Activated naive CD8-positive, alpha-beta T cell treated with anti-CD3 and anti-CD28 coated beads for 36 hours (primary cell): ENCODE measurements at places on chromosomes 3 and 15.

GRCh38 chr15:64051407-64052259 lies 5.3 kb upstream of the DAPK2 start:
- no peak for DNase-seq

DNA sequence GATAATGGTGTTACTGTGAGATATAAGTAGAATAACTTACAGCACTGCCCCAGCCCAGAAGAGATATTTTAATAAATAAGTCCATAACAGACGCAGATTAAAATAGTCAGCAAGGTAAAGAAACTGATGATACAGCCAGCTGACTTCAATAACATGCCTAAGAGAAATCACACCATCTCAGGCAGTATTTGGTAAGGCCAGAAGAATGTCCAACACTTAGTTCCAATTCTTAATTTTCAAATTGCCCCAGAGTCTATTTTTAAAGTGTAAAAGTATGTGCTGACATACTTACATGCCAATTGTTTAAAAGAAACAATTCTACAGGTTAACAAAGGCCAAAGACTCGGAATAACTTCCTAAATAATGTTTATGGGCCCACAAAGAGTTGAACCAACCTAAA lies 1.6 kb downstream of the GNB4 start:
- no peak for DNase-seq

GRCh38 chr3:29152379-29152778 lies 128.5 kb upstream of the RBMS3 start:
- DNase-seq, result no peak

DNA sequence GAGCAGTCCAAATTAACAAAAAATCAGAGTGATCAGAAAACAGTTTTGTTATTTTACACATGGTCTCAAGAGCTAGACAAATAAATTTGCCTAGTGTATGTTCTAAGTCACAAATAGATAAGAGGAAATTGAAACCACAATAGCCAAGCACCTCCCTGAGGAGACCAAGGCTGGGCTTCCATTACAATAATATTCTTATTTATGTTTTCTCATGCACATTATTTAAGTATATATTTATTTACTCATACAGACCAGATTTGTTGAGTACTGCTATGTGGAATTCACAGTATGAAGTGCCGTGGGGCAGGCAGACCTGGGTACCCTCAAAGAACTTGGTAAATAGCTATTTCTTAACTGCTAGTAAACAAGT lies 242.3 kb upstream of the ICE2 start:
- DNase-seq, result no peak

- DNase-seq, result peak; percentile 71
Observed at GRCh38 chr3:194395778-194396538, 3.1 kb downstream of the GP5 start.

GRCh38 chr3:114035896-114036295 lies 20.4 kb downstream of the CCDC191 start:
- DNase-seq, result no peak

DNA sequence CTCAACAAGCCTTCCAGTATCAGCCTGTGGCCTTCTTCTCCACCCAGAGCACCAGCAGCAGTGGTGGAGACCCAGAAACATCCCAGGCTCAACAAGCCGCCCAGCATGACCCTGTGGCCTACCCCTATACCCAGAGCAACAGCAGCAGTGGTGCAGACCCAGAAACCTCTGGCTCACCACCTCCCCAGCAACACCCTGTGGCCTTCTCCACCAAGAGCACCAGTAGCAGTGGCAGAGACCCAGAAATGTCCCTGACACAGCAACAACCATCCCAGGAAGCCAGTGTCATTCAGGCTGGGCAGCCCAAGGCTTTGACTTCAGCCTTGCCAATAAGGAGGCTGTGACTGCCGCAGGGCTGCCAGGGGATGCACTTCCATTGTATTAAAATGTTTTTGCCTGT lies 16.3 kb upstream of the EMC3 start:
- DNase-seq, result no peak

- no peak for DNase-seq
Observed at GRCh38 chr3:24060055-24060454, 115.0 kb downstream of the NR1D2 start.

DNA sequence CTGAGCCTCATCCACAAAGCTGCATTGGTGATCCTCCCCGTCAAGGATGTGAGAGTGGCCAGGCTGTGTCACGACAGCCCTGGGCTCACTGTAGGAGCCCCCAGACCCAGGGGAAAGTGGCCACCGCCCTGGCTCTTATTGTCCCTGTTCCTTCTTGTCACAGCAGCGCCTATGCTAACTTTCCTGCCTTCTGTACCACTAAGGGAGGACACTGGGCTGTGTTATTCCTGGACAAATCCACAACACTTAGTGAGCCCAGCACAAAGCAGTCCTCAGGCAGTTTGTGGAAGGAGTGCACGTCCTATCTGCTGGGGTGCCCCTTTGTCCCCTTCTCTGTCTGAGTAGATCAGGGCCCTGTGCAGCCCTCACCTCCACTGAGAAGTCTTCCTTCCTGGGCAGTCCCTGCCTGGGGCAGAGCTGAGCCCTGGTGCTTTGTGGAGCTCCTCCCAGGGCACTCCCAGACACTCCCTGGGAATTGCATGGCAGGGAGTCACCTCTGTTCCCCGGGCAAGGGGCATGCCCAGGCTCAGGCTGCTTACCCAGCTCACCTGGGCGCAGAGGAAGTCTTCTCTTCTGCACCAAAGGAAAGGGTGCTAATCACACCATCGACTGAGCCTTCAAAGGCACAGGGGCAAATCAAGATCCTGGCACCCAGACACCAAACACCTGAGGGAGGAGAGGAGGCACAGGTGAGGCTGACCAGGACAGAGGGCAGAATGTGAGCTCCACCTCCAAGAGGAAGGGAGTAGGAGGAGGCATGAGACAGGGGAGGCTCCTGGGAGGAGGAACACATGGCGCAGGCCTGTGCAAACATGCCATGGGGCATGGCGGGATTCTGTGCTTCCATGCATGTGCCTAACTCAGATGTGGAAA lies 138.7 kb downstream of the KLF13 start:
- DNase-seq, result no peak

DNA sequence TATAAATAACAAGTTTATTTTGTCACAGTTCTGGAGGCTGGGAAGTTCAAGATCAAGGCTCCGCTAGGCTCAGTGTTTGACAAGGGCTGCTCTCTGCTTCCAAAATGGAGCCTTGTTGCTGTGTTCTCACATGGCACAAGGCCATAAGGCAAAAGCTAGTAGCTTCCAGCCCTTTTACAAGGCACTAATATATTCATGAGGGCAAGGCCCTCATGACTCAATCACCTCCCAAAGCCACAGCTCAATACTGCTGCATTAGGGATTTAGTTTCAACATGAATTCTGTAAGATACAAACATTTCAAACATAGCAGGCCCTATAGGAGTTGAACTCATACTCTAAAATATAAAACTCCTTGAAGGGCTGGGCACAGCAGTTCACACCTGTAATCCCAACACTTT lies 30.2 kb downstream of the ZBTB11 start:
- no peak for DNase-seq

DNA sequence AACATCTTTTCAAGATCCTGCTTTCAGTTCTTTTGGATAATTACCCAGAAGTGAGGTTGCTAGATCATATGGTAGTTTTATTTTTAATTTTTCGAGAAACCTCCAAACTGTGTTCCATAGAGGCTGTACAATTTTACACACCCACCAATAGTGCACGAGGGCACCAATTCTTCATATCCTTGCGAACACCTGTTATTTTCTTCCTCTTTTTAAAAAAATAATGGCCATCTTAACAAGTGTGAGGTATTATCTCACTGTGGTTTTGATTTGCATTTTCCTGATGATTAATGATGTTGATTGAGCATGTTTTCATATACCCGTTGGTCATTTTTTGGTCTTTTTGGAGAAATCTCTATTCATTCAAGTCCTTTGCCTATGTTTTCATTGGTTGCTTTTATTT lies 17.6 kb upstream of the CEP152 start:
- DNase-seq, result no peak

- DNase-seq, result no peak
Observed at GRCh38 chr3:176208915-176209314, 988.4 kb downstream of the TBL1XR1 start.

- DNase-seq, result no peak
Observed at GRCh38 chr15:81758818-81759284, 287.0 kb downstream of the MEX3B start.

GRCh38 chr15:62165793-62166375 lies 799 bp upstream of the C2CD4B start:
- DNase-seq, result no peak

- no peak for DNase-seq
Observed at GRCh38 chr3:172914854-172915253, 164.3 kb downstream of the ECT2 start.

DNA sequence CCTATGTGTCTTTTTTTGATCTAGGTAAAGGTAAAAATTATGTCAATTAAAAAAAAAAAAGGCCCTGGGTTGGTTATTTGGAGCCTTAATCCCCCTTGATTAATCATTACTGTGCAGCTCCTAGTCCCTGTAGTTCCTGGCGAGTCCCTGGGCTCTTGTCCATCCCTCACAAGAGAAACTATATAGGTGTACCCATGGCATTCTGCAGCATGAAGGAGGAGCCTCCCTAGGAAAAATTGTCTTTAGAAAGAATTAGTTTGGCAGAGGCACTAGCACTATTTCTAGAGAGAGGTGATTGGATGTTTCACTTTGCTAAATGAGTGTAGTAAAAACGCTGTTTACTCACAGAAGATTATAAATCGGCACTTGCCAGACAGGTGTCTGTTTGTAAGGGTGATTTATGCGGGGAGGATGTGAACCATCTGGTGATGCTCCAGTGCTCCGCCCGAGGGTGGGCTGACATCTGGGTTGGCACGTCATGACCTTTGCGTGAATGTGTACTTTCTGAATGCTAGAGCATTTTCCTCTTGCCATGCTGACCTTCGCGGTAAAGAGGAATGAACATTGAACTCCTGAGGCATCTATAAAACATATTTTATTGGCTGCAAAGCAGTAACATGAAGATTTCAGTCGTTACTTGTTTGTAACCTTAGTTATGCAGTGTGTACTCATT lies 12.6 kb downstream of the PLCL2 start:
- DNase-seq, result peak; percentile 66

DNA sequence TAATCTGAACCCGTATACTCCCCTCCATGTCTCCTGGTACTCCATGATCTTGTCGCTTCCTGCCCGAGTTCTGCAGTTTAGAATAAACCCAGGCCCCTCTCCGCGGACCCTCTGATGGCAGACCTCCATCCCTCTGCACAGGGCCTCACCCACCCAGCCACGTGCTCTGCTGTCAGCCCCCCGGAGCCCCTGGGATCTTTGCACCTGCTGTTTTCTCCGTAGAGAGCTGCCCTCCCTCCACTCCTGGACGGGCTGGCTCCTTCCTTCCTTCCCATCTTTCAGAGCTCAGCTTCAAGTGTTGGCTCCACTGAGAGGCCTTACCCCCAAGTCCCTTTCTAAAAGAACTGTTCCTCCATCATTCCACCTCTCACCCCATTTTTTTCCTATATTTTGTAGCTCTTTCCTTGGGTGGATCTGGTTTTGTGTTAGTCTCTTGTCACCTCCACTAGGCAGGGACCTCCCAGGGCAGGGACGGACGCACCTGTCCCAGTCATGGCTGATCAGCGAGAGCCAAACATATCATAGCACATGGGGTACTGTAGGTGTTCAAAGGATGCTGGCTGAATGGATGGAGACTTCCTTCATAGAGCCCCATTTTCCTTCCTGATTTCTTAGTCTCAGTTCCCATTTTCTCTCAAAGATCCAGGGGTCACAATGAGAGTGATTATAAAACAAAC lies 106.6 kb downstream of the VGLL4 start:
- no peak for DNase-seq

DNA sequence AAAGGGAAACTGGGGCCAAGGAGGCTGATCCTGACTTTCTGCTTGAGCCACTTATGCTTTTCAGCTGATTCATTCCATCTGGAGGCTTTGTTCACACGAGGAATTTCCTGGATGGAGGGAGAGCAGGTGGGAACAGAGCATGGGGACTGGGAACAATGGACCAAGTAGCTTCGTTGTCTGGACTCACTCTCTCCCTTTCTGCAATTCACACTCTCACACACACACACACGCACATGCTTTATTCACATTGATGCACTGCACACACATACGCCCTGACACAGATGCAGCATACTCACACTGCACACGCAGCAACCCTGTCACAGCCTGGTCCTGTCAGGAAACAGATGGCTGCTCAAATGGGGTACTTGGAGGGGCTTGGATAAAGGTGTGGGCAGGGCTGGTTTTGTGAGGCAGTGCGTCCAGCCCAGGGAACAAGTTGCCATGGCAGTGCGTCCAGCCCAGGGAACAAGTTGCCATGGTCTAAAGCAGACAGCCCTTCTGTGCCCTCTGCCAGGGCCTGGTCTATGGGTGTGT lies 19.8 kb upstream of the CHCHD6 start:
- DNase-seq, result no peak

DNA sequence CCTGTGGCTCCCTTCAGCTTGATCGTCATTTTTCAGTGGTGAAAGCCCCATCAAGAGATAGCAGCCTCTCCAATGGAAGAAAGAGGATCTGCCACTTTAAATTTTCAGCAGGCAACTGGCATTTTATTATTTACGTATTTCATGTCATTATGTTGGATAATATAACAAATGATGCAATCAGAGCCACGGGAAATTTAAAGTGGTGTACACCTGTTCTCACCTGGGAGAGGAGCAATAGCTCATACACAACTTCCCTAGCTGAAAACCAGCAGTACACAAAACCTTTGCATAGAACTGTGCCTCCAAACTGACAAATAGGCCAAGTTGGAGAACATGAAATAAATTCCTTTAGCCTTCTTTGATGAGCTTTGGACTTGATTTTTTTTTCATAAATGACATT lies 136.9 kb downstream of the SATB1 start:
- no peak for DNase-seq

DNA sequence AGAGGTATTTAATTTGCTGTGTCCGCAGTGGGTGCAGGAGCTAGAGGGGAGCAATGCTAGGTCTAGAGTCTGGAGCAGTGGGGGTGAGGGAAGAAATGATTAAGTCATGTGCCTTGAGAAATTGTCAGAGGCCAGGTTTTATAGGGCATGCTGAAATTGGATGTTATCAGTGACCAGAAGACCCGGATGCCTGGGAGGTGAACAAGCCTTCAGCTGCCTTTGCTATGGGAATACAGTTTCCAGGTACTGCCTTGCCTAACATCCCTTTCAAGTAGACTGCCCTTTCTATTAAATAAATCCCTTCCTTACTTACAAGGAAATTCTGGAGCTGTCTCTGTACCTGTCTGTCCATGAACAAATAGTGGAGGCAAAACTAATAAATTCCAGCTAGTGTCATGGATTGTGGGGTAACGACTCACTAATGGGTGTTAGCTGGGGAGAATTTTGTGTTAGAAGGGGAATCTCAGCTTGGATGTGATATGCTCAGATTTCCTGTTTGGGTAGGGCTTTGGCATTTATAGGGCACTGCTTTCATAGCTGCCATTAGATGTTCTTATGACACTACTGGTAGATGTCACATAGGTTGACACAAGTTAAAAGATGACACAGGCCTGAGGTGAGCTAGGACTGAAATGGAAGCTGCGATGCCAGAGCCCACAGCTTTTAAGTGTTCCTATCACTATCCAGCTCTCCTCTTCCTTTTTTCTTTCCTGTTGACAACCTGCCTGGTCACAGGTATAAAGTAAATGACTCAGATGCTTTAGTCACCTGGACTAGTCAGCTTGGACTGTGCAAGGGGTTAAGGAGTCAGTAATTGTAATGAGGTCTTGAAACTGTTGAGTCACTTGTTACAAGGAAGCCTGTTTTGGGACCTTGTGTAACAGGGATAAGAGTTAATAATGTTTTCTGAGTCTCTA lies 21.3 kb downstream of the CHD2 start:
- DNase-seq, result no peak

GRCh38 chr3:48459773-48460516 lies 13.4 kb downstream of the ATRIP start:
- no peak for DNase-seq

- DNase-seq, result peak; percentile 87
Observed at GRCh38 chr15:88467073-88467934, at the start of the genes MRPL46 and MRPS11. TSS of gene MRPL46 (minus strand) at chr15:88467388. CDS start at chr15:88467377, 11 bp downstream. TSS of gene MRPS11 (plus strand) at chr15:88467708. CDS start at chr15:88467718, 10 bp downstream.

GRCh38 chr3:44198284-44199269 lies 43.1 kb upstream of the TOPAZ1 start:
- peak; percentile 53 for DNase-seq
